Stimulated activated CD8-positive, alpha-beta memory T cell treated with anti-CD3 and anti-CD28 coated beads, Interleukin-4, amount 100 ng/mL, for 4 hours (primary cell): ENCODE measurements at places on chromosomes 2 and 18.
A peak's percentile ranks its signal among the peaks of the same experiment; 100 is the strongest.

DNA sequence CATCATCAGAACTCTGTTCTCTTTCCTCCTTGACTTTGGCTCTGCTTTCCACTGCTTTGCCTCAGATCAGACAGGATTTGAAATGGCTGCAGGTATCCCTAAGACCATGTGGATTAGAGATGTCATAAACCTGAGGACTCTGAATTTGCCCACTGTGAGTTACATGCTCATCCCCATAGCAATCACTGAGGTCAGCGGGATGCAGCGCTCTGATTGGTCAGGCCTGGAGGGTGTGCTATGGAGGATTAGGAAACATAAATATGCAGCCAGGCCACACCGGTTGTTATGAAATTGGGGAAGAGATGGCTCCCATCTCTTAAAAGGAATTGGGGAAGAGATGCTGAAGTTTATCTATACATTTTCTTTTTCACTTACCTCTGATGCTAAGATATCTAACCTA lies 73.7 kb upstream of the DNAJC10 start:
- DNase-seq, result no peak

GRCh38 chr2:213989207-213989606 lies 421.6 kb upstream of the VWC2L start:
- DNase-seq, result no peak

GRCh38 chr2:162607915-162608314 lies 230.7 kb downstream of the KCNH7 start:
- no peak for DNase-seq

GRCh38 chr2:124804014-124804940 lies 779.2 kb downstream of the CNTNAP5 start:
- no peak for DNase-seq

GRCh38 chr2:238145046-238145445 lies 6.6 kb downstream of the KLHL30 start:
- DNase-seq, result no peak

GRCh38 chr2:16142383-16143361 lies 202.3 kb downstream of the MYCN start:
- DNase-seq, result no peak

GRCh38 chr2:10541775-10542432 lies 93.8 kb upstream of the ODC1 start:
- DNase-seq, result no peak

- no peak for DNase-seq
Observed at GRCh38 chr18:56289381-56289780, 349.0 kb downstream of the TXNL1 start.

GRCh38 chr2:105989070-105989469 lies 205.0 kb downstream of the UXS1 start:
- DNase-seq, result no peak

DNA sequence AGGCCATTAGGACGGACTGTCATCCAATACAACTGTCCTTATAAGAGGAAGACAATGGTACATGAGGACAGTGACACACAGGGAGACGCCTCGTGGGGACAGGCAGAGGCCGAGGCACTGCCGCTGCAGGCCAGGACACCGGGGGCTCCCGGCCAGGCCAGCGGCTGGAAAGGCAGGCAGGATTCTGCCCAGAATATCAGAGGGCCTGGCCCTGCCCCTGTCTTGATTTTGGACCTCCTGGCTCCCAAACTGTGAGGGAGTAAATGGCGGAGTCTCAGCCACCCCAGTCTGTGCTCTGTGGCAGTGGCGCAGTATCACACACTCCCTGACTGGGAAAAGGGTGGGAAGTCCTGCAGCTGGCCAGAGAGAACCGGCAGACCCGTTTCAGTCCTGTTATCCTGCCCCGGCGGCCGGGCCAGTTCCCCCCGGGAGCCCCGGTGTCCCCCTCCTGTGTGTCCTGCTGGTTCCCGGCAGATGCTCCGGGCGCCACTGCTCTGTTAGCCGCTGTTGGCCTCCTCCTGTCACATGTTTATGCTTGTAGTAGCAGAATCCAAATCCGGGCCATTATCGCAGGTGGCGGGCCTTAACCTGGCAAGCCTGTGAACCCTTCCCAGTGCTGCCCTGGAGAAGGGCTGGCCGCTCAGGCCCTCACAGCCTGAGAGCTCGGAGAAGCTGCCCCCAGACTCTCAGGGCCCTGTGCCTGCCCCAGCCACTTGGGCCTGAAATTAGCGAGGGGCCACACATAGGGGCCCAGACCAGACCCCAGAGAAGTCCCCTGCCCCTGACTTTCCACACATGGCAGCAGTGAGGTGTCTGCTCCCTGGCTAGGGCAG lies 31.4 kb upstream of the TAF1B start:
- DNase-seq, result no peak

DNA sequence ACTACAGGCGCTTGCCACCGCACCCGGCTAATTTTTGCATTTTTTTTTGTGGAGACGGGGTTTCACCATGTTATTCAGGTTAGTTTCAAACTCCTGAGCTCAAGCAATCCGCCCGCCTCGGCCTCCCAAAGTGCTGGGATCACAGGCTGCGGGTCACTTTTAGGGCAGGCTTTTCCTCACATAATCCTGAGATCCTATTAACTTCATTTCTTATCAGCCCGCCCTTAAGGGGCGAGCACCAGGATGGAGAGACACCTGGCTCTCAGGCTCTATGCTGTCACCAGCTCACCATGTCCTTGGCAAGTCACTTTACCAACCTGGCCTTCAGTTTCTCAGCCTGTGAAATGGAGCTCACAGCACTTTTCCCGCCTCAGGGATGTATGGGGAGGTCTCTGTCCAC lies 23.0 kb downstream of the ZFP36L2 start:
- no peak for DNase-seq

- peak; percentile 40 for DNase-seq
Observed at GRCh38 chr18:76822506-76823160, at the start of gene ZNF236. Gene ZNF236 (plus strand): TSS chr18:76822557. CDS start chr18:76822608, 51 bp downstream.

DNA sequence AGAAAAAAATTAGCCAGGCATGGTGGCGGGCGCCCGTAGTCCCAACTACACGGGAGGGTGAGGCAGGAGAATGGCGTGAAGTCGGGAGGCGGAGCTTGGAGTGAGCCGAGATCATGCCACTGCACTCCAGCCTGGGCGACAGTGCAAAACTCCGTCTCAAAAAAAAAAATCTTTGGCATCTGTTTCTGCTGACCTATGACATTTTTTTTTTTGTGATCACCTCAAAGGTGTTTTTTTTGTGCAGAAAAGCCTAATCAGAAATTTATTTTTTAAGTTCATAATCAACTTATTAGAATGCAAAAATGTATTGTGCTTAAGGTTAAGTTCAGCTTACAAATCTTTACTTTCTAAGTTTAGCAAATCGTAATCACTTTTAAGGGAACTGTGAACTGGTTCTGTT lies 45.6 kb downstream of the NAB1 start:
- DNase-seq, result no peak

DNA sequence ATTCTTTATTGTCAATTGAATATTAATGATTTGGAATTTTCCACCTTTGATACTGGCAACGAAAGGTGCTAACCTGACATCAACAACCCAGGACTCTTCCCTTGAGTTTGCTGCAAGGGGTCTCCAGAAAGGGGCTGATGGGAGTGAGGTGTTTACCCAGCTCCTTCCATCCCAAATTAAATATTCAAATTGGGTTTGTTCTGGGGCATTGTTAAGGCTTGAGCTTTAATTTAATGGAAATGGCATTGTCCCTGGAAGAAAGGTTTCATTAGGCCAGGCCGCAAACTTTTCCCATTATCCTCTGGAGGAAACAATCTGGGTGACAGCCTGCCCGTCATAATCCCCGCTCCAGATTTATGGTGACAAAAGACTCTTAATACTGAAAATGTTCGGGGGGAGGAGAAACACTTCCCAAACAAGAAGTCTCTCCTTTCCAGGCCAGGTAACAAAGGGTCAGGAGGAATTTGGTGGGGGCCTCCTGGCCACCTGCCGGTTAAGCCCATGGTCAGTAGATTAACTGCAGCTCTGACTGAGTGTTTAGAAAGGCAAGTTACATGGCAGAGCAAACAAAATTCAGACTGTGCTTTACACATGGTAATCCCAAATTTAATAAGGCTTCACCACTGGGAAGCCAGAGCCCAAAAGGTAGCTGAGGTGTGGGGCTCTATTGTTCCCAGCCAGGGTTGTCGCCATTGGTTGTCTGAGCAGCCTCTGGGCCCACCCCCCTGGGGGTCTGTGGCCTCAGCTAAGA lies 151.4 kb upstream of the SIX3 start:
- no peak for DNase-seq

DNA sequence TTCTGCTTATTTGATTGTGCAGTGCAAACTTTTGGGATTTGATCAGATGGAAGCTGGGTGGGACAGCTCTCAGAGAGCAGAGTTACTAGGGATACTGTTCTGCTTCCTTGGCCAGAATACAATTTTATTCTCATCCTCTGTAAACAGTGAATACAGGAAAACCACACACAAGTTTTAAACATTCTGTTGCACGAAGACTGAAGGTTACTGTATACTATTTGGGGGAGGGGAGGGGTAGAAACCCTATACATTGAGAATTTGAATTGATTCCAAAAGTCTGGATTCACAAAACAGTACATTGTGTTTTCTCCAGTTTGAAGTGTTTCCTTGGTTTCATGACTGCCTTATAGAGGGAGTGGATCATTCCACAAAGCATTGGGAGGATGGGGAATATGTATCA lies 149.9 kb downstream of the SETBP1 start:
- DNase-seq, result no peak

- DNase-seq, result no peak
Observed at GRCh38 chr2:1754046-1754445, 9.7 kb upstream of the PXDN start.

DNA sequence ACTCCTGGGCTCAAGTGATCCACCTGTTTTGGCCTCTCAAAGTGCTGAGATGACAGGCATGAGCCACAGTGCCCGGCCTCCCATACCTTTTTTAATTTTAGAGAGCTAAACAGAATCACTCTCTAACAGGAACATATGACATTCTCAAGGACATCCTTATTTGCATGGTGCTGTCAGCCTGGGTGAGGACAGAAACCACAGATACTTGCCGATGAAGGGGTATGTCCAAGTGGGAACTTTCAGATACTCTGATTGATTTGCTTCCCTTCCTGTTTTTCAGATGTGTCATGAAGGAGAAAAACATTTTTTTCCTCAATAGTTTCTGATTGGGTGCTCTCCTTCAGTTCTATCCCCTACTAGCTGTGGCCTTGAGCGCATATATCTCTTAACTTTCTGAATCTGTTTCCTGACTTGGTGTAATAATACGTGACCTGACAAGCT lies 49.6 kb downstream of the MYO3B start:
- DNase-seq, result no peak

GRCh38 chr2:47558116-47558767 lies 155.3 kb downstream of the MSH2 start:
- no peak for DNase-seq

DNA sequence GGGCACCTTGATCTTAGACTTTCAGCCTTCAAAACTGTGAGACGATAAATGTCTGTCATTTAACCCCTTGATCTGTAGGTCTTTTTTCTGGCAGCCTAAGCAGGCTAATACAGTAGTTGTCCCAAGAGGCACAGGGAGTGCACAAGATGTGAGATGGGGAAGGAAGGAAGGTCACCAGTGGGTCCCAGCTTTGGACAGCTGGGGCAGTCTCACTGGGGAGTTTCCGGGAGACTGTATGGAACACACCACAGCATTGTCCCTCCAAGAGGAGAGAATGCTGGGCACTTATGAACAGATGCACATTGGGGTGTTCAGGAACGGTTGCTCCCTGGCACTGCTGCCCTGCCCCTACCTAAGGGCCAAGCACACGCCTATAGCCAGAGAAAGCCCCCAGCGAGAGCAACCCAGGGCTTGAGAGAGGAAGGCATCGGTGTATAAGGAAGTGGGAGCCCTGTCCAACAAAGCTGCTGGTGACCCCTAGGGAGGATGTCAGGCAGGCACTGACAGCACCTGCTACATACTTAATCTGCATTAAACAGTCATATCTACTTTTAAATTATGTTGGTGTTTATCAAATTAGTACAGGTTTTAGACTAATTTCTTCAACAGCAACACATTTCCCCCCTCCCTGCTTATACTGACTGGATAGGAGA lies 11.6 kb upstream of the NCK2 start:
- no peak for DNase-seq

GRCh38 chr2:182522405-182522896 lies 95.6 kb upstream of the PDE1A start:
- no peak for DNase-seq

DNA sequence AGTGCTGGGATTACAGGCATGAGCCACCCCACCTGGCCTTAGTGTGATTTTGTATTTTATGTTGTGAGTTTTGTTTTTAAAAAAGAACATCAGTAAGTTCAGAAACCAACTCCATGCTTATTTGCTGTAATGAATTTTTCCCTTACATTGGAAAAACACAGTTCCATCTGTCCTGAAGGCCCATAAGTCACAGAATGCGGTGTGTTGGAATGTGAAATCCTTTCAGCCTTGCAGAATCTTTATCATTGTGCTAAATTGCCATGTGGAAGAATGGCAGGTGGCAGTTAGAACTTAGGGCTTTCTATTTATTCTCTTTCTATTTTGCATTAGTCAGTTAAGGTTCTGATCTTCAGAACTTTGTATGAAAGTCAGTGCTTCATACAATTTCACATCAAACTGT lies 52.6 kb downstream of the NEDD4L start:
- DNase-seq, result no peak

DNA sequence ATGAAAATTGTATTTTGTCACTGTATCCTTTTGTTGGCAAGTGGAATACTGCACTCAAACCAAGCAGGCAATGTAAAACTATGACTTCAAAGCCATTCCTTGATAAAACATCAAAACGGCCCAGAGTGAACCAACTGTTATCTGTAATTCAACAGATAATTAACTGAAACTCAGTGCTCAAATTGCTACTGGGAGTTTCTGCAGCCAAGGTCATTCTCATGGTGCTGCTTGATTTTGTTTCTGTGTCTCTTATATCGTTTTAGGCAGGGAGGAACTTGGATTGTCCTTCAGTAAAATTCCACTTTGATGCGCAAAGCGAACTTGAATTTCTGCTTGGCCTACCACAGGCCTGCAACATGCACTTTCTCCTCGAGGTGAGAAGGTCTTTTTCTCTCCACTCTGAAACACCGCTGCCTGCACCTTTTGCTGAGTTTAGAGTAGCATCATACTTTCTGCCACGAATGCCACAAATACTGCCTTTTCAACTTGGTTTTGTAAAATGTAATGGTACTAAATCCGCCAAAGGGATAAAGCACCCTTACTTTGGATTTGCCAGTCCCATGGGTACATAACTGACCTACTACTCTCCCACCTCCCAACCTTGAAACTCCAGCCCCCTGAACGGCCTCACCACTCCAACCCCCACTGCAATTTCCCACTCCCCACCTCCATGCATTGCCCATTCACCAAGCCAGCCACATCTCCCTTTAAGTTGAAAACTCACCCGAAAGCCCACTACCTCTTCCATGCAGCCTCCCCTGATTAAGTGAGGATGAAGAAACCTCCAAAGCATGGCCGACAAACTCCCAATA lies 204.7 kb downstream of the TGIF1 start:
- DNase-seq, result no peak

GRCh38 chr18:22609642-22610041 lies 191.9 kb upstream of the CTAGE1 start:
- DNase-seq, result no peak

- no peak for DNase-seq
Observed at GRCh38 chr18:2916184-2916583, 69.4 kb downstream of the EMILIN2 start.
